Regular cardiac myocyte (primary cell): ENCODE measurements at places on chromosomes 12 and 14. TPM values are rescaled to one million over a fixed set of nuclear protein-coding genes. Genes with fewer than 3 reads are reported as not detected.

PELI2 gene
- 3.8 and 10.1 TPM in 2 replicates for total RNA-seq

PIGH gene
- 12.7 and 16.5 TPM in 2 replicates for total RNA-seq

ERH gene
- total RNA-seq, result 115 and 259 TPM in 2 replicates

CMAS gene
- total RNA-seq, result 26.2 and 39.9 TPM in 2 replicates

ACVRL1 gene
- 35.1 and 46.5 TPM in 2 replicates for total RNA-seq

SYT1 gene
- total RNA-seq, result 2.5 and 5.8 TPM in 2 replicates

MYL2 gene
- total RNA-seq, result not detected in 2 replicates

HOXC10 gene
- total RNA-seq, result not detected in 2 replicates

WSCD2 gene
- total RNA-seq, result not detected in 2 replicates

KRT75 gene
- not detected in 2 replicates for total RNA-seq

HOMEZ gene
- total RNA-seq, result 2.5 and 4.2 TPM in 2 replicates

PTPN21 gene
- 5.4 and 6.1 TPM in 2 replicates for total RNA-seq

RAB15 gene
- total RNA-seq, result 1.7 TPM in 2 replicates

COCH gene
- total RNA-seq, result 1.2 and 1.7 TPM in 2 replicates

RD3L gene
- not detected in 2 replicates for total RNA-seq

MYF5 gene
- not detected in 2 replicates for total RNA-seq

DCN gene
- 69.8 and 321 TPM in 2 replicates for total RNA-seq

NPFF gene
- not detected in 2 replicates for total RNA-seq

EVL gene
- total RNA-seq, result 5.0 and 13.2 TPM in 2 replicates

SOAT2 gene
- 0.19 TPM in 1 of 2 replicates, not detected in the other for total RNA-seq

NINJ2 gene
- 0.19 and 0.28 TPM in 2 replicates for total RNA-seq

REP15 gene
- 2.9 and 3.1 TPM in 2 replicates for total RNA-seq

RAD9B gene
- total RNA-seq, result 0.28 and 0.58 TPM in 2 replicates

NR1H4 gene
- total RNA-seq, result 0.19 TPM in 1 of 2 replicates, not detected in the other

ADSS1 gene
- total RNA-seq, result 1.7 and 10.1 TPM in 2 replicates

GNB3 gene
- total RNA-seq, result 1.4 and 2.5 TPM in 2 replicates

RNFT2 gene
- total RNA-seq, result 1.7 and 4.6 TPM in 2 replicates

PPP1R1A gene
- total RNA-seq, result not detected in 2 replicates

SIX6 gene
- total RNA-seq, result not detected in 2 replicates

PLEKHH1 gene
- 0.38 and 0.56 TPM in 2 replicates for total RNA-seq

SDS gene
- total RNA-seq, result not detected in 2 replicates

C12orf50 gene
- total RNA-seq, result not detected in 2 replicates
